KBM-7 (cell line): ENCODE measurements at places on chromosomes 12 and 14.

GRCh38 chr14:95270203-95270602 lies 49.5 kb downstream of the CLMN start:
- no peak for DNase-seq

GRCh38 chr12:11482955-11483354 lies 87.6 kb upstream of the PRB2 start:
- DNase-seq: no peak

- DNase-seq: no peak
Measured at GRCh38 chr12:132427174-132427768, 62.7 kb upstream of the FBRSL1 start.

GRCh38 chr12:109356577-109356976 lies 8.9 kb downstream of the MYO1H start:
- no peak for DNase-seq

- DNase-seq: no peak
Measured at GRCh38 chr12:110244829-110245228, 36.2 kb upstream of the ATP2A2 start.

DNA sequence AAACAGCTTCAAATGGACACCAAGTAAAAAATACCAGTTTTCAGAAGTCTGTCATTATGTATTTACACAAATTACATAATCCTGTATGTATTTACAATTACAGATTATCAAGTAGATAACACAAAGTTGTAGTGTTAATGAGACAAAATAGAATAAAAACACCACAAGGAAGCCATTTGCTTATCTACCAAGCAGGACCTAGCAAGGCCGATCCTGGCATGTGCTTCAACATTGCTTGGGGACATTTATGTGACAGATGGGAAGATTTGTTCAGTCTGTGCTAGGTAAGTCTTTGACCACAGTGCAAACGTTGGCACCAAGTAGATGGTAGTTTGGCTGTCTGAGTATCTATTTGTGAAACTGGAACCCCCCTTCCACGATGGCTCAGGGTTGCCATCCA lies 35.8 kb downstream of the BCAT1 start:
- no peak for DNase-seq

DNA sequence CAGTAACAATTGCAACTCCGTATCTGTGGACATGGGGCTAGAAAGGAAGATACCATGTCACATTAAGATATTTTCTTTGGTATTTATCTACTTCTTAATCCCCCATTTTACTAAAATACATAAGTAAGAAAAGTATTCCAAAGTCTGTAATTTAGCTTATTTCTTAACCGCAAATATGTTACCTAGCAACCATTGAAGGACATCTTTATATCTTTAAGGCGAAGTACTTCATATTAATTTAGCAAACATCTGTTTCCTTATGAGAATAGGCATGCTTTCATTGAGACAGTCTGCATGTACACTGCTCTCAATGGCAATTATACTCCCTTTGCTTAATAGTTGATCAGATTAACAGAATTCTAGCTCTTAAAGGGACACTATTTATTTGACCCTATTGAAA lies 88.8 kb downstream of the NAV3 start:
- no peak for DNase-seq

GRCh38 chr12:103561174-103561573 lies 25.9 kb upstream of the STAB2 start:
- no peak for DNase-seq

GRCh38 chr14:37985826-37986470 lies 221.8 kb upstream of the SSTR1 start:
- DNase-seq: peak; percentile 58

- DNase-seq: no peak
Measured at GRCh38 chr14:100446572-100446971, 123.4 kb downstream of the SLC25A47 start.

DNA sequence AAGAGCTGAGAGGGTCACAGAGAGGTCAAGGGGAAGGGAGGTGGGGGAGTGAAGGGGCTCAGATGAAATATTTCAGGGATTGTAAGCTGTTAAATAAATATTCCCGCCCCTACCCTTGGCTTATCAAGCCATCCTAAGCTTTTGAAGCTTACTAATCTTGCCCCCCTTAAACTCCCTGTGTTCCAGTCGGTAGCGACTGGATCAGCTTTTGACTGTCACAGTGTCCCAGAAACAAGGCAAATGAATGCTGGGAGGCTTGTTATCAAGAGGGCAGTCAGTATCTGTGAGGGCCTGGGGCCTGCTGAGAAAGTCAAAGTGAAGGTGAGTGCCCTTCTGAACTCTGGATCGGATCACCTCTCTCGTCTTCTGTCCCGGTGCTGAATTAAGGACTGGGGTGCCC lies 128.1 kb downstream of the DACT1 start:
- no peak for DNase-seq

- DNase-seq: no peak
Measured at GRCh38 chr14:33493266-33493665, 457.6 kb downstream of the EGLN3 start.

DNA sequence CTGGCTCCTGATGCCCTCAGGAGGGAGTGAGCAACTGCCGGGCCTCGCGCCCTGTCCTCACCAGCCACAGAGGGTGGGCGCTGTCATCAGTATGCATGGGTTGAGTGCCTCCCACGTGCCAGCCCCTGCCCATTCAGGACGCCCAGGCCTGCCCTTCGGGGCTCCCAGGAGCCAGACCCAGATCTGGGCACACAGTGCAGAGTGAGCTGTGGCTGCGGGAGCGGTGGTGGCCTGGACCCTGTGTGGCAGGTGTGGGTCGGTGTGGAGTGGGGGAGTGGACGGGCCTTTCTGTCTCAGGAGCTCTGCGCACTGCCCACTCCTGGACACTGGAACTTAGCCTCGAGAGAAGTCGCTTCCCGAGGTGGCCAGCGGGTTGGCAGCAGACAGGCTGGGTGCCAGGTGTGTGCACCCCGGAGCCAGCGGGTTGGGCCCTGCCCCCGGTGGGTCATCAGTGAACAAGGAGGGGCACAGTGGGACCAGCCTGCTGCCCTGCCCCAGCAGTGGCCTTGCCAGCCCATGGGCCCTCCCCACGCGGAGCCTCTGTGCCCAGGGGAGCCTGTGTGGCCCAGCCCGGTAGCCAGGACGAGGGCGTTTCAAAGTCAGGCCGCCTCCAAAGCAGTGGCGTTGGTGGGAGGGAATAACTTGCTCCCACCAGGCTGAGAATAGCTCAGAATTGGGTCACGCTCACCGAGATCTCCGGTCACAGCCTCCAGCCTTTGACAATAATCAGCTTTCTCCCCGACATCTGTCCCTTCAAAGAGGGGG lies 9.5 kb downstream of the TRMT61A start:
- DNase-seq: no peak
